ENCODE measurements at places on chromosomes 11 and 22. TPM values are rescaled to one million over a fixed set of nuclear protein-coding genes. Genes with fewer than 3 reads are reported as not detected.

C1QTNF5 gene
- 8.6 TPM for polyA plus RNA-seq

OR52E8 gene
- polyA plus RNA-seq: not detected

ZBTB16 gene
- 21.5 TPM for polyA plus RNA-seq

MOGAT2 gene
- 0.27 TPM for polyA plus RNA-seq

OR5AS1 gene
- polyA plus RNA-seq: not detected

OR8K5 gene
- not detected for polyA plus RNA-seq

NOX4 gene
- polyA plus RNA-seq: 6.8 TPM

MPZL3 gene
- polyA plus RNA-seq: 7.0 TPM

FAR1 gene
- polyA plus RNA-seq: 31.8 TPM

FAM83F gene
- 2.0 TPM for polyA plus RNA-seq

A4GALT gene
- 20.9 TPM for polyA plus RNA-seq

CNIH2 gene
- 1.6 TPM for polyA plus RNA-seq

COA4 gene
- 60.5 TPM for polyA plus RNA-seq

PATE2 gene
- 0.02 TPM for polyA plus RNA-seq

LIPT2 gene
- polyA plus RNA-seq: 2.3 TPM

OR2D2 gene
- polyA plus RNA-seq: not detected

TBX1 gene
- 0.96 TPM for polyA plus RNA-seq

FAM89B gene
- polyA plus RNA-seq: 62.2 TPM

SYCE3 gene
- 1.1 TPM for polyA plus RNA-seq

OR8B2 gene
- polyA plus RNA-seq: 0.11 TPM

SPINDOC gene
- 11.7 TPM for polyA plus RNA-seq

AP5B1 gene
- 7.6 TPM for polyA plus RNA-seq

VWCE gene
- polyA plus RNA-seq: 11.5 TPM

MRGPRX3 gene
- 0.05 TPM for polyA plus RNA-seq

POTEH gene
- polyA plus RNA-seq: 0.02 TPM

APLNR gene
- polyA plus RNA-seq: 1.2 TPM

CHADL gene
- 3.4 TPM for polyA plus RNA-seq

DGCR6 gene
- polyA plus RNA-seq: 1.3 TPM

MUC5AC gene
- polyA plus RNA-seq: 0.02 TPM

POU2AF3 gene
- polyA plus RNA-seq: 3.5 TPM

BRD1 gene
- 43.6 TPM for polyA plus RNA-seq

TEX12 gene
- 0.37 TPM for polyA plus RNA-seq

LMO2 gene
- 31.1 TPM for polyA plus RNA-seq

SAA4 gene
- polyA plus RNA-seq: 19.4 TPM

OSM gene
- polyA plus RNA-seq: 6.0 TPM

EHF gene
- 2.0 TPM for polyA plus RNA-seq

KRTAP5-10 gene
- 0.16 TPM for polyA plus RNA-seq

THOC5 gene
- 15.8 TPM for polyA plus RNA-seq

CD248 gene
- polyA plus RNA-seq: 7.7 TPM

PGA3 gene
- 1.3 TPM for polyA plus RNA-seq

TRIM51 gene
- polyA plus RNA-seq: not detected

GAL3ST1 gene
- polyA plus RNA-seq: 0.46 TPM

OR10D3 gene
- not detected for polyA plus RNA-seq

EFCAB6 gene
- 1.4 TPM for polyA plus RNA-seq

TYR gene
- 0.02 TPM for polyA plus RNA-seq

C11orf16 gene
- 3.8 TPM for polyA plus RNA-seq

LRRC74B gene
- 0.16 TPM for polyA plus RNA-seq

SLC17A6 gene
- polyA plus RNA-seq: 0.07 TPM

All from thymus (tissue), 14 donors.